ENCODE measurements at places on chromosomes 4 and X. TPM values are rescaled to one million over a fixed set of nuclear protein-coding genes. Genes with fewer than 3 reads are reported as not detected.

Gene SLC9B1
- total RNA-seq, result 0.83 TPM

Gene NAA11
- not detected for total RNA-seq

Gene SLC25A14
- 9.1 TPM for total RNA-seq

Gene OPN1LW
- total RNA-seq, result not detected

Gene FMR1NB
- total RNA-seq, result not detected

Gene SLC16A2
- 7.4 TPM for total RNA-seq

Gene SPACA5
- total RNA-seq, result not detected

Gene GLUD2
- 1.00 TPM for total RNA-seq

Gene UXT
- 143 TPM for total RNA-seq

Gene HS6ST2
- total RNA-seq, result 0.14 TPM

Gene STX18
- 26.0 TPM for total RNA-seq

Gene CNKSR2
- total RNA-seq, result 1.6 TPM

Gene HSFX1
- total RNA-seq, result 0.37 TPM

Gene CNOT6L
- total RNA-seq, result 8.8 TPM

Gene PDCL2
- not detected for total RNA-seq

Gene GABRA4
- not detected for total RNA-seq

Gene NUP62CL
- total RNA-seq, result 0.14 TPM

Gene SFRP2
- not detected for total RNA-seq

Gene CFAP99
- 0.18 TPM for total RNA-seq

Gene AADAT
- total RNA-seq, result 2.0 TPM

Gene ETNPPL
- not detected for total RNA-seq

Gene XAGE2
- not detected for total RNA-seq

Gene PAGE4
- total RNA-seq, result not detected

Gene GAGE12H
- not detected for total RNA-seq

Gene PABPC5
- total RNA-seq, result 1.1 TPM

Gene SPANXN3
- total RNA-seq, result not detected

Gene PNPLA4
- total RNA-seq, result 18.5 TPM

Gene ZCCHC12
- under 0.01 TPM for total RNA-seq

Gene SSX2
- not detected for total RNA-seq

Gene IGFBP7
- total RNA-seq, result 405 TPM

Gene OTC
- not detected for total RNA-seq

Gene ADGRG2
- total RNA-seq, result under 0.01 TPM

Gene RAB40A
- total RNA-seq, result 0.09 TPM

Gene ITM2A
- total RNA-seq, result 0.14 TPM

Gene RLIM
- total RNA-seq, result 52.8 TPM

Gene TRIM2
- 72.0 TPM for total RNA-seq

Gene SOWAHB
- total RNA-seq, result not detected

Gene DIPK2B
- total RNA-seq, result not detected

Gene ETDB
- total RNA-seq, result not detected

Gene ABCG2
- total RNA-seq, result 1.1 TPM

Gene FAM47B
- total RNA-seq, result not detected

Gene ZGRF1
- total RNA-seq, result 3.6 TPM

Gene UGT2B15
- total RNA-seq, result not detected

Gene NXF2B
- total RNA-seq, result not detected

Gene NR3C2
- total RNA-seq, result 1.00 TPM

Gene CT55
- total RNA-seq, result not detected

Gene VMA21
- total RNA-seq, result 31.0 TPM

Gene TCEAL7
- 37.3 TPM for total RNA-seq

Gene MBNL3
- 1.8 TPM for total RNA-seq

Gene DGKK
- total RNA-seq, result not detected

Gene MAP9
- total RNA-seq, result 8.7 TPM

Gene FRG2
- not detected for total RNA-seq

Gene ALPK1
- 25.7 TPM for total RNA-seq

Gene DUX4
- not detected for total RNA-seq

Gene KCTD8
- not detected for total RNA-seq

Gene MND1
- 3.1 TPM for total RNA-seq

Gene UGT2B7
- not detected for total RNA-seq

Gene GNRHR
- not detected for total RNA-seq
